Naive B cell (primary cell): ENCODE measurements at places on chromosomes 3 and 15. TPM values are rescaled to one million over a fixed set of nuclear protein-coding genes. Genes with fewer than 3 reads are reported as not detected.

The PP2D1 gene
- polyA plus RNA-seq: 1.1 TPM

GRCh38 chr15:80109388-80109787 is 43.4 kb upstream of the FAH start:
- no peak for DNase-seq

DNA sequence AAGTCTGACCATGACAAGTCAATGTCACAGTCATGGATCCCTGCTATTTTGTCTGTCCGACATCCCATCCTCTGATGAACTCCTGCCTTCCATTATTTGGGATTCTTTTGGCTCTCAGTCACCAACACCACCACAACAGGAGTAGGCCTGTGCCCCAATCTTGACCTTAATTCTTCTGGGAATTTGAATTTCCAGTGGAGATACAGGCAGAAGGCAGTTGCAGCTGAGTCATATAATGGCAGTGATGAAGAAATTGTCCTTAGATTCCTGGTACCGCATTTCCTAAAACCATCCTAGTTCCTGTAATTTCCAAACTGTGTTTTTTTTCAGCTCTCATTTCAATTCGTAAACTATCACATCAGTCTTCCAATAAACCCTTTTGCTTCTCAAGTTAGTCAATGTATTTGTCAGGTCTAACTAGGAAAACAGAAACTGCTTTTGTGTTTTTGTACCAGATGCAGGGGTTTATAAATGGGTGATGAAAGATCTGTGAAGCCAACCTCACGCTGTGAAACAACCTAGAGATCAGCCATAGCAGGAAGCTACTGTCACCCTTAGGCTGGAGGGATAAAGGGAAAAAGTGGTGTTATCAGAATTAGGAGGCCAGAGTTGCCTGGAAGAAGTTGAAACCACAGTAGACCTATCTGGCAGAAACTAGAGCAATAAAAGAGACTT is 126.3 kb upstream of the TMEM108 start:
- DNase-seq: no peak

DNA sequence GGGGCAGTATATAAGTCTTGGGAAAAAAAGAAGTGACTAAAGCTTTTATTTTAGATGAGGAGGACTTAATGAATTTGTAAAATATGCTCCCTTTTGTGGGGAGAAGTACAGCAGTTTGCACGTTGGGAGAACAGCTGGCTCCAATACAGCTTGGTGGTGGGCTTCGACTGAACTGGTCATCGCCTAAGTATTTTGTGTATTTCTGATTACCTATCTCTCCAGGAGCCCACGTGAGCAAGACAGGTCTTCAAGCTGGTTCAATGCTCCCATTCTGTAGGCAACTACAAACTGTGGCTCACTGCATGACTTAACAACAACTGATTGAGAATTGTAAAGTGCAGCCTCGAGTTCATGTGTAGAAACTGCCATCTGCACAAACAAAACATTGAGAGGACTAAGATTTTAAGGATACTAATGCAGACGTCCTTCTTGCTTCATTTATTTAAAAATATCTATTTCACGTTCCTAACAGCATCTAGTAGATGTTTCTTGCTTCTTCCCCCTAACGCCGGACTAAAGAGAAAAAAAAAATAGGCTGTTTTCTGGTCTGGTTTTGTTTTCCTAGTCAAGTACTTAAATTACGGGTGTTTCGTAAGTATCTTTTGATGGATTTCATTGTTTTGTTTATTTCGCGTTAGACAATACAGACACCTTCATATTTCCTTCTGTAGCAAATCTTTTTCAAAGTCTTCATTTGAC is 1.4 kb upstream of the GREM1 start:
- no peak for DNase-seq

GRCh38 chr15:90481023-90481422 is 48.7 kb upstream of the CRTC3 start:
- DNase-seq: peak; percentile 48

- peak; percentile 61 for DNase-seq
Observed at GRCh38 chr15:74955796-74956647, 550 bp downstream of the RPP25 start.

The ZNF660 gene
- polyA plus RNA-seq: 1.5 TPM

The PATL2 gene
- 28.6 TPM for polyA plus RNA-seq

- no peak for DNase-seq
Observed at GRCh38 chr15:28896951-28897350, 11.2 kb downstream of the APBA2 start.

GRCh38 chr3:132735589-132735988 is 13.4 kb upstream of the NPHP3 start:
- DNase-seq: no peak

GRCh38 chr3:17759901-17760300 is 17.5 kb upstream of the TBC1D5 start:
- DNase-seq: no peak

GRCh38 chr3:108305484-108306172 is 9.3 kb downstream of the HHLA2 start:
- DNase-seq: no peak

The TUSC7 gene
- not detected for polyA plus RNA-seq

The NPRL2 gene
- 29.5 TPM for polyA plus RNA-seq

DNA sequence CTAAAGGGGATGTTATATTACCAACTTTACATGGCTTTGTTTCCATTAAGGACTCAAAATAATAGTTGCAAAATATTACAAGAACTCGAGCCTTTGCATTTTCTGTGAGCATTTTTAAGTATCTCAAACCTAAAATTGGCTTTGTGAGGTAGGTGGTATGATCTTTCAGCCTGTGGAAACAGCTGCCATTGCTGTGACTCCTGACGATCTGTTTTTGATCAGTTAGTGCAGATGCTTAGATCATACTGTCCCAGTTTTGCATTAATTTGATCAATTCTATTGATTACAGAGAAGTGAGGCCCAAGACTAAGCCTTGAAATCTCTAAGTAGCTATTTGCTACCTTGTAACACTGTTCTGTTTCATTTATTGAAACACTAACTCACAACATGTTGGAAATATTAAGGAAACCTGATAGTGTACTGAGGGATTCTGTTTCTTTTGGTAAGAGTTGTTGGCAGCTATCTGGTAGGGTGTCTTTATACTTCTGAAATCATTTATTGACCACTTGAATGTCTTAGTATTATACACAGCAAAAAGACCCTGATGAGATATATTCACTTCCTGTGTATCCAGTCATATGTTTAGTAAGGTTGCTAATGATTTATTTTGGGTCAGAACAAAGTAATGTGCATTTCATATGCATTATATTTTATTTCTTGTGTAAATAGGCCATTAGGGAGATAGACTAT is 14.8 kb downstream of the SKIL start:
- no peak for DNase-seq
